ENCODE measurements at places on chromosomes 7 and 10.

DNA sequence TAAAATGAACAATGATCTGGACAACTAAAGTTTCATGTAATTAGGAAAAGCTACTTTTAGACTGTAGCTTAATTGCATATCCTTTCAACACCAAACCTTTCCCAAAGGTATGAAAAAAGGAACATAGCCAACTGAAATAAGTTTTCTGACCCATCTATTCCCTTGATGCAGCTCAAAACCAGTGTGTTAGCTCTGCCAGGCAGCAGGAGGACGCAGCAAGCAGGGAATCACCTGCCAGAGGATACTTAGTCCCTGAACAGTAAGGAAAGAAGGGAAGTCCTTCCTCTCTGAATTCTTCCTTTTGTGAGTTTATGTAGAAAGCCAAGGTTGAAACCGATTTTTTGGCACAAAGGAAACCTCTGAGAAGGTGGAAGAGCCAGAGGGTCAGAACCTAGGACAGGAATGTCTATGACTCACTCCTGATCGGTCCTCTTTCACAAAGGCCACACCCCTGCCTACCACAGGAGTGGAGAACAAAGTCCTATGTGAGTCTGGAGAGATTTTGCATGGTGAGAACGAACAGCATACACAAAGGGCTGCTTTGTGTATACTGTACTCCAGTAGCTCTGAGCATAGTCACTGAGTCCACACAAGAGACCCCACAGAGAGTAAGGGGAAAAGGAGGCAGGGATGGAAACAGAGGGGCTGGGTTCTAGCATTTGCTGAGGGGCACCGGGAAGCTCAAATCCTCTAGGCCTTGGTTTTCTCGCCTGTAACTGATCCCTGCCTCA, 68.8 kb upstream of the GSDME start:
- DNase-seq, result no peak

- no peak for DNase-seq
Observed at GRCh38 chr10:131478377-131478989, 167.0 kb upstream of the TCERG1L start.

- DNase-seq, result no peak
Observed at GRCh38 chr10:54904833-54905232, 103.8 kb upstream of the PCDH15 start.

- DNase-seq, result no peak
Observed at GRCh38 chr10:76422769-76423168, 991.3 kb downstream of the LRMDA start.

DNA sequence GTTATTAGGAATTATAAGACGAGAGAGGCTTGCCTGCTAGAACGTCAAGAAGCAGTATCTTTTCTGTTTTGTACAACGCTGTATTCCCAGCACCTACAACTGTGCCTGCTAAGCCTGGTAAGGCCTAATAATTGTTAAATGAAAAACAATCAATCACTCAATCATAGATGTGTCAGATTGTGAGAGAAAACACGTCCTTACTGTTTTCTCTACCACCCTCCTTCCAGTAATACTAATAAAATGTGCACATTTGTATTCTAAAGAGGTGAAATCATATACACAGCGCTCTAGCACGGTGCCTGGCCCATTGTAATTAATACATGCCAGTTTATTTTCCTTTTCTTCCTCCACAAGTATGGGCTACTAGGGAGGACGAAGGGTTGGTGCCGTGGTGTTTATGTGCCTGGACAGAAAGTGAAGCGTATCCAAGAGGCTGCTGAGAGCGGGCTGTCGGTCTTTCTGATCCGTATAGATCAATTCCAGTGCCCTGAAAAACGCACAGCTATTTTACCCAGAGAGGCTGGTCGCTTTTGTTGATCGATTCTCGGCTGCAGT, 1.5 kb upstream of the AUTS2 start:
- no peak for DNase-seq

DNA sequence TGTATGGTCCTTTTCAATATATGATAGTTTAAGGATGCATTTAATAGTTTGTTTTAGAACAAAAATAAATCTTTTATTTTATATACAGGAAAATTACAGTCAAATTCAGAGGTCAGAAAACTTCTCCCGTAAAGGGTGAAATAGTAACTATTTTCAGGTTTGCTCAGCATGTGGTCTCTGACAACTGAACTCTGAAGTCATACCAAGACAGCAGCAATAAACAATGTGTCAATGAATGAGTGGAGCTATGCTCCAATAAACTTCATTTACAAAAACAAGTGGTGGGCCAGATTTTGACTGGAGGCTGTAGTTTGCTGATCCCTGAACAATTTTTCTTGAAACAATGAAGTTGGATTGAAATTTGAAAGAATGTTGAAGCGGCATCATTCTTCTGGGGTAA, 123.6 kb downstream of the ZNF248 start:
- no peak for DNase-seq

- DNase-seq, result no peak
Observed at GRCh38 chr10:59557052-59557451, 152.6 kb downstream of the SLC16A9 start.

- DNase-seq, result no peak
Observed at GRCh38 chr10:128864554-128865295, 602.3 kb upstream of the MGMT start.

DNA sequence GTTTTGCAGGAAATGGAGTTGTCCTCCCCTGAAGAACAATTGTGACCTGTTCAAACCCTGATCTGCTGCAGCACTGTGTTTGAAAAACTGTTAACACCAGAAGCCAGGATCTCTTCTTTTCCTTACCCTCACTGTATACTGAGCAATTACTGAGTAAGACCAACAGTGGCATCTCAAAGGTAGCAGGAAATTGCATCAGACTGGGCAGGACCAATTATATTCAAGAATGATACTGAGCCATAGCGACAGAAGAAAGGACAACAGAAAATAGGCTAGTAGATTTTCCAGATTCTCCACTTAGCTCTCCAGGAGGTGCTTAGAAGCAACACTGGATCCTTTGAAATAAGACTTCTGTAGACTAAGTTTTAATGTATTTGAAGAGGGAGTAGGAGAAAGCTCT, 57.4 kb upstream of the INHBA start:
- no peak for DNase-seq

DNA sequence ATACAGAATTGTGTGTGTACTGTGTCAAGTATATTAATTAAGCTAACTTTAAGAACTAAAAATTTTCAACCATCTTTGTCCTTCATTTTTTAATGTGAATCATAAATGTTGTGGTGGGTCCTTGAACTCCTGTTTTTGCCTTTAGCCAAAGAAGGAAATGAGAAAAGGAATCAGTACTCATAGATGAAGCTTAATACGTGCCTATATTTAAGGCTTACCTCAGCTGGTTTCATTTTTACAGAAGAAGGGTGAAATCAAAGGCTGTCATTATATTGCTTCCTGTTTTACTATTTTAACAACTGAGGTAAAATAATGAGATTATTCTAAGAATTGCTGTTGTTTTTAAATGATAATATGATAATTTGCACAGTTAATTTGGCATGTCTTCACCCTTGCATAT, 6.3 kb upstream of the SNX13 start:
- DNase-seq, result no peak

GRCh38 chr7:39827571-39827970, 122.5 kb upstream of the CDK13 start:
- no peak for DNase-seq

GRCh38 chr10:31804352-31804810, 124.2 kb downstream of the ARHGAP12 start:
- no peak for DNase-seq

DNA sequence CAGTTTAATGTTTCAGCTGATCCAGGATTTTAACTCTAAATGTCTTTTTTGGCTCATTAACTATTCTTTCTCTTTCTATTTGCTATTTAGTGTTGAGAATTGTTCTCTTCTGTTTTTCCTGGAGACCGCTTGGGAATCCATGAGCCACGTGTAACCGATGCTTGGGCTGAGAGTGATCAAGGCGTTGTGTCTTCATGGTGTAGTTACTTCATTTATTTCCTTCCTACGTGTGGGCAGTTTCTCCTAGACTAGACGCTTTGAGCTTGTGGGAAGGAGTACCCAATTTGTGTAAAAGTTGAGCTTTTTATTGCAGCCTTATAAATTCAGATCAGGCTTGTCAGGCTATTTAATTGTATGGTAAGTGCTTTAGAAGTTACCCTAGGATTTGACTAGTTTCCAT, 2.9 kb downstream of the EIF3B start:
- DNase-seq, result no peak

Measured in stimulated activated CD4-positive, alpha-beta T cell treated with anti-CD3 and anti-CD28 coated beads, TNF-alpha, amount 100 ng/mL, for 24 hours (primary cell).